ENCODE measurements at places on chromosomes 3 and 15. TPM values are rescaled to one million over a fixed set of nuclear protein-coding genes. Genes with fewer than 3 reads are reported as not detected.

- peaks cover 21% of the 10 kb centered on the region for H3K4me1 ChIP-seq
- H3K27ac ChIP-seq: peak overlapping the region; percentile 54
- H3K36me3 ChIP-seq: no peaks in the 10 kb centered on the region
- no peak overlapping the region for H3K4me3 ChIP-seq
- H3K27me3 ChIP-seq: no peaks in the 10 kb centered on the region
Observed at GRCh38 chr15:78046796-78047341, 30.6 kb downstream of the TBC1D2B start.

DNA sequence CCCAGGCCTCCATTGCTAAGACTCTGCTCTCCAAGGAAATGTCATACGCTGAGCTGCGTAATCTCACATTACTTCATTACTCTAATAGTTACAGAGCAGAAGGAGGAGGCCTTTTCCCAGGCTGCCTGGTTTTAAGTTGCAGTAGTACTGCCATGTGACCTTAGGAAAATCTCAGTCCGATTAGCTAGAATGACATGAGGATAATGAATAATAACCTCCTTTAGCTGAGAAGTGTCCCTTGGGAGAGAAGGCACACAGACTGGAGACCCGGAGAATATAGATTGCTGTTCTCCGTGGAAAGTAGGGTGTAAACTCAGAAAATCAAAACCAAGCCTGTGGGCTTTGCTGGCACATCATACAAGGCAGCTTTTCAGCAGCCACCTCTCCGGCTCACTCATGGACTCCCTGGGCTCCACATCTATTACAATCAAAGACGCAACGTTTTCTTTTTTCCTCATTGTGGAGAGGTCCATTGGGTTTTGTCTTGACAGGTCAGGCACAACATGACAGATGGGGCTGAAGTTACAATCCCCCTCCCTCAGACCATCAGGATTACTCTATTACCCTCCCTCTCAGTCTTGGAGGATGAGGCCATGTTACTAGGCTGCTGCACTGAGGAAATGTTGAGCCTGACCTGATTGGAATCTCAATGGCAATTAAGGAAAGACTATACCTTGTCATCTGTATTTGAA is 134.8 kb upstream of the MB21D2 start:
- H3K36me3 ChIP-seq: no peaks in the 10 kb centered on the region
- H3K27ac ChIP-seq: no peak overlapping the region
- H3K27me3 ChIP-seq: no peaks in the 10 kb centered on the region
- H3K4me1 ChIP-seq: peaks cover 4% of the 10 kb centered on the region
- H3K4me3 ChIP-seq: no peak overlapping the region

GRCh38 chr15:55858661-55859060 is 115.7 kb upstream of the PRTG start:
- peaks cover 96% of the 10 kb centered on the region for H3K36me3 ChIP-seq
- H3K27ac ChIP-seq: peak overlapping the region; percentile 10
- H3K4me3 ChIP-seq: no peak overlapping the region
- H3K27me3 ChIP-seq: no peaks in the 10 kb centered on the region
- no peak for DNase-seq

GRCh38 chr3:171365489-171365888 is 94.7 kb downstream of the TNIK start:
- peaks cover 34% of the 10 kb centered on the region for H3K4me1 ChIP-seq
- H3K36me3 ChIP-seq: no peaks in the 10 kb centered on the region
- no peak overlapping the region for H3K4me3 ChIP-seq
- DNase-seq: no peak

DNA sequence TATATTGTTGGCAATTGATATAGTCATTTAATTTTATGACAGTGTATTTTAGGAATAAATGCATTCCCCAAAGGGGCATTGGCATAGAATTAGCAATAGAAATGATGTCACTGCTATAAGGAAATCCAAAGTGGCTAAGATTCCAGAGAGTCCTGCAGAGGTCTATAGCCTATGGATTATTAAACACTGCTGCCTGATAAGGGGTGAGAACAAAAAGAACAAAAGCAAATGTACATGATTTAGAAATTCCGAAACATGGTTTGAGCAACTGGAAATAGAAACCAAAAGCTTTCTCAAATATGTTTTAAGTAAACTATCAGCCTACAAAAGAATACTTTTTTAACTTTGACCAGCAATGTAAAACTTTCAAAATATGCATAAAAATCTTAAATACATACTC is 280.1 kb upstream of the RASGRP1 start:
- no peak for DNase-seq
- no peaks in the 10 kb centered on the region for H3K4me1 ChIP-seq
- H3K36me3 ChIP-seq: no peaks in the 10 kb centered on the region
- no peaks in the 10 kb centered on the region for H3K27me3 ChIP-seq
- H3K4me3 ChIP-seq: no peak overlapping the region
- H3K27ac ChIP-seq: no peak overlapping the region

- H3K27ac ChIP-seq: no peak overlapping the region
- no peak overlapping the region for H3K4me3 ChIP-seq
- H3K36me3 ChIP-seq: no peaks in the 10 kb centered on the region
- DNase-seq: no peak
- H3K4me1 ChIP-seq: no peaks in the 10 kb centered on the region
Observed at GRCh38 chr3:78344918-78345317, 1305.0 kb downstream of the ROBO2 start.

GRCh38 chr3:123046262-123047061 is 18.9 kb upstream of the SEMA5B start:
- H3K4me1 ChIP-seq: no peaks in the 10 kb centered on the region
- no peak overlapping the region for H3K4me3 ChIP-seq
- DNase-seq: no peak
- no peaks in the 10 kb centered on the region for H3K36me3 ChIP-seq
- no peak overlapping the region for H3K27ac ChIP-seq
- no peaks in the 10 kb centered on the region for H3K27me3 ChIP-seq

DNA sequence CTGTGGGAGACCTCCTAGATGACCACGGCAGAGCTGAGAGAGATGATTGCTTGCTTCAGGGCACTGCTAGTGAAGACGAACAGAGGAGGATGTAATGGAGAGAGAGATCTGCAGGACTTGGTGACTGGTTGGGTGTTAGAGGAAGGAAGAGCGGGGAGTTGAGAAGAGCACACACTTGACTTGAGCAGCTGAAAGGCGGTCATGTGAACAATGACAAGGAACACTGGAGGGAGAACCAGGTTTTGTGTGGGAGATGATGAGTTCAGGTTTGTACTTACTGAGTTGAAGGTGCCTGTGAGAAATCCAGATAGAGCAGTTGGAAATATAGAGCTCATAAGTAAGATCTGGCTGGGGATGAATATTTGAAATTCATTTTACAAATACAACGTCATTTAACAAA is 40.3 kb downstream of the CDAN1 start:
- no peaks in the 10 kb centered on the region for H3K4me1 ChIP-seq
- H3K4me3 ChIP-seq: no peak overlapping the region
- no peak overlapping the region for H3K27ac ChIP-seq
- no peak for DNase-seq
- no peaks in the 10 kb centered on the region for H3K27me3 ChIP-seq

- H3K27me3 ChIP-seq: no peaks in the 10 kb centered on the region
- no peak overlapping the region for H3K4me3 ChIP-seq
- DNase-seq: no peak
Observed at GRCh38 chr3:149908424-149908957, 62.2 kb downstream of the PFN2 start.

GRCh38 chr3:186523022-186523421 is 21.2 kb downstream of the CRYGS start:
- no peak overlapping the region for H3K27ac ChIP-seq
- no peak overlapping the region for H3K4me3 ChIP-seq
- H3K36me3 ChIP-seq: no peaks in the 10 kb centered on the region
- no peaks in the 10 kb centered on the region for H3K4me1 ChIP-seq
- no peak for DNase-seq
- H3K27me3 ChIP-seq: no peaks in the 10 kb centered on the region

- H3K27me3 ChIP-seq: no peaks in the 10 kb centered on the region
- H3K36me3 ChIP-seq: no peaks in the 10 kb centered on the region
- no peak overlapping the region for H3K27ac ChIP-seq
- H3K4me1 ChIP-seq: no peaks in the 10 kb centered on the region
- DNase-seq: no peak
Observed at GRCh38 chr3:155934230-155934629, 63.8 kb downstream of the GMPS start.

DNA sequence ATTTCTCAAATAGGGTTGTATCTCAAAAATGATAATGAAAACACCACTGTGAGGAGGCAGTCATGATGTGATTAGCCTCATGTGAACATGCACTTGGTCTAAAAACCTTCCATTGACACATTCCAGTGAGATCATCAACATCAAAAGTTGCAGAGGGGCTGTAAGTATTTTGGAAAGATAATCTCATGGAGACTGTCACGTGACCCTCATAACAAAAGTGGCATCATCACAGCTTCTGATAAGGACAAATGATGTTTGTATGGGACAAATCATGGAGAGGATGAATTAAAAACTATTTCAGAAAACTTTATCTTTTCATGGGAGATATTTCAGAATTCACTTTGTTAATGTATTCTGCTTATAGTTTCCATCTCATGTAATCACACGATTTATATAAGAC is 203.1 kb upstream of the NDN start:
- H3K27me3 ChIP-seq: no peaks in the 10 kb centered on the region
- H3K4me1 ChIP-seq: no peaks in the 10 kb centered on the region
- no peak overlapping the region for H3K27ac ChIP-seq
- H3K36me3 ChIP-seq: no peaks in the 10 kb centered on the region
- H3K4me3 ChIP-seq: no peak overlapping the region

- H3K27me3 ChIP-seq: no peaks in the 10 kb centered on the region
- H3K4me3 ChIP-seq: no peak overlapping the region
- H3K27ac ChIP-seq: no peak overlapping the region
- H3K4me1 ChIP-seq: no peaks in the 10 kb centered on the region
Observed at GRCh38 chr3:28218071-28218916, 23.1 kb upstream of the CMC1 start.

DNA sequence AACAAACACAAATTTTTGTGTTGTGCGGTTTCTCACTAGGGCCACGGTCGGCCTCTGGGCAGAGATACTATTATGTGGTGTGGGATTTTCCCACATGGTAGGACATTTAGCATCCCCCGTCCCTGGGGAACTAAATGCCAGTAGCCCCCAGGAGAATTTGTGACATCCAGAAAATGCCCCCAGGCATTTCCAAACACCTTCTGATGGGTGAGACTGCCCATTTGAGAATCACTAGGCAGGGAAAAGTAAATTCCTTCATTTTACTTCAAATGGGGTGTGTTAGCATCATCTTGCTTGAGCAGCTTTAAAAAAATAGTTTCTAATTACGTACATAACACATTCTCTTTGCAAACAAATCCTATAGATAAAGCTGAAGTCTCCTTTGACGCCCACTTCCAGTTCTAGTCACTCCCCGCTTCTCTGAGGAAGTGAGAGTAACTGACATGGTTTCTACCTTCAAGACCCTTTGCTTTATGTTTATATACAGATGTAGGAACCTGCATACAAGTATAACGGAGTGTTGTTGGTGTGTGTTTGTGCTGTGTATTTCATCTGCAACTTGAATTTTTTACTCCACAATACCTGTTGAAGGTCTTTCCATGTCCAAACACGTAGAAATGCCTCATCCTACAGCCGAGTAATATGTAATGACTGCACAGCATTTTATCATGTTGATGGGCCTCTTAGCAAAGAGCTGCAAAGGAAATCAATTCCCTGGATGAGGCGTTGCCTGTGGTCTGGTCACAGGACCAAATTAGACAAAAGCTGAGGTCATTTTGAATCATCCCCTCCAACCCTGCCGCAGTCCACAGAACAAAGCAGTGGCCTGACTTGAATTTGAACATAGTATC is 31.4 kb upstream of the ZBTB38 start:
- no peak overlapping the region for H3K27ac ChIP-seq
- no peaks in the 10 kb centered on the region for H3K27me3 ChIP-seq
- no peak overlapping the region for H3K4me3 ChIP-seq
- H3K4me1 ChIP-seq: no peaks in the 10 kb centered on the region
- DNase-seq: no peak

DNA sequence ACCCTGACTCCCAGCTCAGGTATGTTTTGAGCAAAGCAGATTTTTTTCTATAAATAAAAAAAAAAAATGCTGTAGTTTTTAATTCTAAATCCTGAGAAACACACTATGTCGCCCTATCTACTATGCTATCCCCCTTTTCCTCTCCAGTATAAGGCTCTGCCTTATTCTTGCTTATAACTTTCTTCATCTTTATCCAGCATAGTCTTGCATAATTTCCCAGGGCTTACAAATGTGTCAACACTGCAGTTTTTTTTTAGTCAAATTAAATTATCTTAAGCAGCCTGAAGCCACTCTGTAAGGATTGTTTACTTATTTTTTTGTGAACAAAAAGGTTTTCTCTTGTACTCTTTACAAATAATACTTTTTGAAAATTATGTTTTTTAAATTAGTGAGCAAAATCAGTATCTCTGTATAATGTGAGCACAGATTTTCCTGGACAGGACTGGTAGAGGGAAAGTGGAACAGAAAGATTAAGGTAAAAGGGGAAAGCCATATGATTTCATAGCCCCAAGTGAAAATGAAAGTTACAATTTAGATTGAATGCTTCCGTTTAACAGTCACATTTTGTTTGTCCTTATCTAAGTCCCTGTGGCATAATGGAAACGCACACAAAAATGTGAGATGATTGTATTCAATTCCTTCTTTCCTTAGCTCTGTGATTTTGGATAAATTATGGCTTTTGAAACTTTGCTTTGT is 5.6 kb upstream of the PYDC2 start:
- no peaks in the 10 kb centered on the region for H3K36me3 ChIP-seq
- no peaks in the 10 kb centered on the region for H3K4me1 ChIP-seq
- H3K27ac ChIP-seq: no peak overlapping the region
- no peaks in the 10 kb centered on the region for H3K27me3 ChIP-seq
- DNase-seq: no peak

DNA sequence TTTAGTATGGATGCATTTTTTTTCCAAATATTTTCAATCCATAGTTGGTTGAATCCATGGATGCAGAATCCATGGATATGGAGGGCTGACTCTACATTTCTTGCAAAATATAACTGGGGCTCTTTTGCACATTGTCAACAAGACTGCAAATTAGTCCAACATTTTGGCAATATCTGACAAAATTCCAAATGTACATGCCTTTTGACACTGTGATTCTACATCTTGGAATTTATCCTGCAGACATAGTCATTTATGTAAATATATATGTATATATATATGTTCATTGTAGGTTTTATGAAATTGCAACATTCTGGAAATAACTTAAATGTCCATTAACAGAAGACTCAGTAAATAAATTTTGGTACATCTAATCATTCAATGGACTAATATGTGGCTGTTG is 203.0 kb downstream of the THRB start:
- H3K27me3 ChIP-seq: no peaks in the 10 kb centered on the region
- H3K27ac ChIP-seq: no peak overlapping the region
- H3K36me3 ChIP-seq: peaks cover 8% of the 10 kb centered on the region
- DNase-seq: no peak

GRCh38 chr3:64954995-64955636 is 267.3 kb upstream of the ADAMTS9 start:
- DNase-seq: no peak
- no peak overlapping the region for H3K27ac ChIP-seq
- H3K4me3 ChIP-seq: no peak overlapping the region
- no peaks in the 10 kb centered on the region for H3K36me3 ChIP-seq
- H3K4me1 ChIP-seq: peaks cover 14% of the 10 kb centered on the region

IL17RE gene
- total RNA-seq: 0.64 TPM

HDC gene
- total RNA-seq: 0.09 TPM

FEZF2 gene
- not detected for total RNA-seq

RETNLB gene
- not detected for total RNA-seq

MYZAP gene
- 1.3 TPM for total RNA-seq

ATP2B2 gene
- total RNA-seq: 2.9 TPM

C2CD4A gene
- total RNA-seq: 0.23 TPM

AHSG gene
- total RNA-seq: not detected

ARMC8 gene
- total RNA-seq: 83.1 TPM

HRG gene
- not detected for total RNA-seq

CCR8 gene
- not detected for total RNA-seq

SI gene
- not detected for total RNA-seq

GAP43 gene
- total RNA-seq: not detected

CLDN16 gene
- total RNA-seq: not detected

PRR23C gene
- total RNA-seq: not detected

ARHGEF26 gene
- 1.0 TPM for total RNA-seq

All from gastrocnemius medialis (tissue), 4 donors.